ENCODE measurements at places on chromosomes 11 and 22.

DNA sequence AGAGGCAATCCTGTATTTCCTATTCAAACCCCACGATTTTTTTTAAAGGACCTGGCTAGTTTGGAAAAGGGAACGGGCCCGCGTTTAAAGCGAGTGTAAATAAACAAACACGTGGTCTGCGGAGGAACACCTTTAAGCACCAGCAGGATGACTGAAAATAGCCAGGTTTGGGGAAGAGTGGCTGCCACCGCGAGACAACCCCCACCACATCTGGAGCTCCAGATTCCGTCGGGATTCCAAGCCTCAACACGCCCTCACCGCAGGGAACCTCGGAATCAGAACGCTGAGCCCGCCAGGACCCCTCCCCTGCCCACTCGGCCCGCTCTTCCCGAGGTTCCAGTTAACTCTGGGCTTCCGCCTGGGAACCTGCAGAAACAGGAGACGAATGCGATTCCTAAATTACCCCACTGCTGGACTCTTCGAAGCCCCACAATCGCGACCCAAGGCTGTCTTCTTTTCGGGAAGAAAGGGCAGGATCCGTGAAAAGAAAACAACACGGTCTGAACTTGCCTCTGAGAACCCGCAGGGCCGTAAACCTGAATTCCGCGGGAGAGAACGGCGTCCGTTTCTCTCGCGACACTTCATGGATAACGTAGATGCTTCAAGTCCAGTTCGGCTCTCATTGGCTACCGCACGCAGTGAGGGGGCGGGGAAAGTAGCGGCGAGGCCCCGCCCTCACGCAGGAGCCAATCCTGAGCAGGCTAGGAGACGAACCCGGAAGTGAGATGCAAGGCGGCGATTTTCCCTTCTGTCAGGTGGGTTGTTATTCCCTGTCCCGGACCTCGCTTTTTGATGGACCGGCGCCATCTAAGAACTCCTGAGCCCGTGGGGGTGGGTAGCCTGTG lies at the start of the genes ANKRD49 and MRE11:
Gene ANKRD49, plus strand, starts transcription at position 704 of the 845 bp plus-strand sequence. CDS start 2,710 bp downstream, outside the sequence.
Gene MRE11, minus strand, starts transcription at position 564 of the 845 bp plus-strand sequence. CDS start 1,043 bp downstream, outside the sequence.
- DNase-seq: peak; percentile 96

GRCh38 chr22:19821523-19822300 lies 33.0 kb downstream of the GNB1L start:
- DNase-seq: no peak

- DNase-seq: no peak
Measured at GRCh38 chr22:23383491-23384361, 196.4 kb downstream of the IGLL1 start.

GRCh38 chr11:96036863-96037262 lies 113.0 kb upstream of the MTMR2 start:
- no peak for DNase-seq

DNA sequence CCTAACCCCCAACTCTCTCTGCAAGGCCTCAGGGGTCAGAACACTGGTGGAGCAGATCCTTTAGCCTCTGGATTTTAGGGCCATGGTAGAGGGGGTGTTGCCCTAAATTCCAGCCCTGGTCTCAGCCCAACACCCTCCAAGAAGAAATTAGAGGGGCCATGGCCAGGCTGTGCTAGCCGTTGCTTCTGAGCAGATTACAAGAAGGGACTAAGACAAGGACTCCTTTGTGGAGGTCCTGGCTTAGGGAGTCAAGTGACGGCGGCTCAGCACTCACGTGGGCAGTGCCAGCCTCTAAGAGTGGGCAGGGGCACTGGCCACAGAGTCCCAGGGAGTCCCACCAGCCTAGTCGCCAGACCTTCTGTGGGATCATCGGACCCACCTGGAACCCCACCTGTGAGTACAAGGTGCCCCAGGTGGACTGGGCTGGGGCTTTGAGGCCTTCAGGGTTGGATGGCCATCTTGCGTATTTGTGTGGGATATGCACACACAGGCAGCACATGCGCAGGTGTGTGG lies at the start of gene BEST1:
Gene BEST1, plus strand, starts transcription at position 317 of the 513 bp plus-strand sequence. CDS start 1,456 bp downstream, outside the sequence.
- DNase-seq: no peak

GRCh38 chr11:73204711-73205121 lies 13.4 kb upstream of the P2RY2 start:
- no peak for DNase-seq

DNA sequence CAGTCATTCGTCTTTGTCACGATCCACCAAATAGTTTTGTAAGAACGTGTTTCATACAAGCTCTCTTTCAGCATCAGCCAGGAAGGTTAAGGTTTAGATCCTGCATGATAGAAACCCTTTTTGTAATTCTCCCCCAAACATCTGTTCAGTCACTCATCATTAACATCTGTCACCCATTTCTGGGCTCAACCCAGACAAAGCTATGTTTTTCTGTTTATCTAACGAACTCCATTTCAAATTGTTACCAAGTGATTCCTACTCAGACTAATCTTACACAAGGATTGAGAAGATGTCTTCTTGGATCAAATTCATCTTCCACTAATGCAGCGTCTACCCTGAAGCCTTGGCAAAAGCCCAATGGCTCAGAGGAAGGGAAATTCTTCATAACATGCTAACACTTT lies 58.8 kb downstream of the FZD4 start:
- no peak for DNase-seq

GRCh38 chr11:17734986-17735817 lies 621 bp downstream of the KCNC1 start:
- DNase-seq: peak; percentile 10

GRCh38 chr11:27701355-27702105 lies 1.3 kb upstream of the BDNF start:
- DNase-seq: no peak

DNA sequence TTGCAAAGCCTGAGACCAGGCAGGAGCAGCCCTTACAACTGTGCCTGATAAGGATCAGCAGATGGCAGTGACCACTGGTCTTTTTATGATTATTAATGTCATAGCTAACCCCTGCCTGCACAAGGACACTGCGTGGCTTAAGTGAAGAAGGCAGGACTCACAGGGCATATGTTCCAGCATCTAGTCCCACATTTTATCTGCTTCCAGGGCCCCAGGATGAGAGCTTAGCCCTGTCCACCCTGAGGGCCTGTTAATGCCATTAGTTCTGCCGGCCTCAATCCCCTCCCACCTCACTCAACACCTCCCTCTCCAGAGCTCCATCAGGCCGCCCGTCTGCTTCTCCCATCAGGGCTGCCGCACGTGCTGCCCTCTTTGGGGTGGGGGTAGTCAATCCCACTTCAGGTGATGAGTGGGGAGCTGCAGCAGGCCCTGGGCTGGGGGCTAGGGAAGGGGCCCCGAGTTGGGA lies 33.1 kb upstream of the TSPAN18 start:
- DNase-seq: no peak

DNA sequence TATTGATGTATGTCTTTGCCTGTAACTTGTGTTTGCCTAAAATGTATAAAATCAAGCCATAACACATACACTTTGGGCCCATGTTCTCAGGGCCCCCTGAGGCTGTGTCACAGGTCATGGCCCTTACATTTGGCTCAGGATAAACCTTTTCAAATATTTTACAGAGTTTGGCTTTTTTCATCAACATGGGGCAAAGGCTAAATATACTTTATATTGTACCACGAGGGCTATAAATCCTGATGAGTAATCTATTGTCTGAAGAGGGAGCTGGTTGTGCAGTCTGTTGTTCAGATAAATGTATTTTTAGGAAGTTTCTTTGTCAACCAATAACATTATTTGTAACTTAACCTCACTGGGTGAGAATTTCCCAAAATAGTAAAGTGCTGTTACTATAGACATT lies 404.6 kb upstream of the DDI1 start:
- no peak for DNase-seq

DNA sequence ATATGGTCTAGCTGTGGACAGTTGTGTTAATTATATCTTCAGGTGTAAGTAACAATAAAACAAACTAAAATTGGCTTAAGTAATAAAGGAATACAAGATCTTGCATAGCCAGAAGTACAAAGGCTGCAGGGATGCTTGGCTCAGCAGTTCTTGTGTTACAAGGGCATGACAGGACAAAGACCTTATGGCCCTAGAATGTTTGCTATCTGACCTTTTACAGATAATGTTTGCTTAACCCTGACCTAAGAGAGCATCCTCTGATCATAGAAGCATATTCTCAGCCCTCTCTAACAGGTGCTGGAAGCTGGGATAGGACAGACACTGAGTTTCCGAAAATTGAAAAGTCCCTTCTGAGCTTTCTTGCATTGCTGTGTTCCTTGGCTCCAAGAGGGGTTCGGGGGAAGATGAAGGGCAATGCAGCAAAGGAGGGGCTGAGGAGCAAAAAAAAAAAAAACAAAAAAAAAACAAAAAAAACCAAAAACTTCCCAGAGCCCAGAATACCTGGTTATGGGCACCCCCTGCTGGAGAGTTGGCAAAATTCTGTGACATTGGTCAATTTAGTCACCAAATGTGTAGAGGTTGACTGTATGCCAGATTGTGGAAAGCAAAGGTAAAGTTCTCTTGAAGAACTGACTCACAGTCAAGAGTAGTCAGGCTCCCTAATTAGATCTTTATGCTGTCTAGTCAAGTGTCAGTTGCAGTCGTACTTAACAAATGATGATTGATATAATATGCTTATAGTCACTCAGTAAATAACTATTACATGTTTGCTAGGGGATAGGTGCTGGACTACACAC lies 10.4 kb upstream of the HIKESHI start:
- DNase-seq: peak; percentile 39
